ENCODE measurements at places on chromosomes 11 and 22. TPM values are rescaled to one million over a fixed set of nuclear protein-coding genes. Genes with fewer than 3 reads are reported as not detected.

GAL3ST3 gene
- total RNA-seq: not detected

BIK gene
- total RNA-seq: 0.25 TPM

TRIOBP gene
- 15.7 TPM for total RNA-seq

NECTIN1 gene
- total RNA-seq: 6.5 TPM

NAT10 gene
- 12.9 TPM for total RNA-seq

FGF19 gene
- 0.15 TPM for total RNA-seq

OPCML gene
- 0.05 TPM for total RNA-seq

ACAT1 gene
- 373 TPM for total RNA-seq

DBX1 gene
- not detected for total RNA-seq

ROBO3 gene
- total RNA-seq: 1.5 TPM

- DNase-seq: no peak
These were observed 282.3 kb downstream of the TTC28 start for GRCh38 chr22:28397306-28397705.

GRCh38 chr11:125289419-125290098, 125.0 kb downstream of the PKNOX2 start:
- DNase-seq: peak; percentile 73

- no peak for DNase-seq
These were observed 7.2 kb downstream of the ARSA start for GRCh38 chr22:50620593-50621355.

DNA sequence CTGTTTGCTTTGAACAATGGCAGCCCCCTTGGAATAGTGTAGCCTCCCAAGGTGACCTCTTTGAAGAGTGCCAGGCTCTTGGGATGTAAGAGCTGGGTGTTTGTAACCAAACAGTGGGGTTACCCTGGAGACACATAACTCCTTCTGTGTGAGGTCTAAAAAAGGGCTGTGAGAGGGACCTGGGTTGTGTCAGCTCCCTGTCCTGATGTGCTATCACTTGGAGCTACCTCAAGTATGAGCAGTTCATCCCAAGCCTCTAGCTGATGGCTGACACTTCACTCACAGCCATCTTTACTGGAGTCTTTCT, 40.2 kb downstream of the TSPAN18 start:
- peak; percentile 22 for DNase-seq

- DNase-seq: no peak
These were observed 26.7 kb downstream of the NNMT start for GRCh38 chr11:114322934-114323333.

GRCh38 chr11:8375932-8376331, 112.3 kb upstream of the LMO1 start:
- no peak for DNase-seq

DNA sequence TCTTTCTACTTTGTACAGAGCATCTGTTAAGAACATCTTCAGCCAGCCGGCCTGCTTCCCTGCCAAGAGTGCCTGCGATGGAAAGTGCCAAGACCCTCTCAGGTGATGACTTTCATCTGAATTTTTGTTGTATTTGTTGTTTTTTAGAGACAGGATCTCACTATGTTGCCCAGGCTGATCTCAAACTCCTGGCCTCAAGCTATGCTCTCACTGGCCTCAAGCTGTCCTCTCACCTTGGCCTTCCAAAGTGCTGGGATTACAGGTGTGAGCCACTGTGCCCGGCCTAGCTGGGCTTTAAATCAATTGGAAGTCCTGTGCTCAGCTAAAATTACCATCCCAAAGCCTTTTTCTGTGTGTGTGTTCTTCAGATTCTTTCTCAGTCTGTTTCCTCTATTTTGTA, 64.2 kb upstream of the ADORA2A start:
- DNase-seq: no peak

DNA sequence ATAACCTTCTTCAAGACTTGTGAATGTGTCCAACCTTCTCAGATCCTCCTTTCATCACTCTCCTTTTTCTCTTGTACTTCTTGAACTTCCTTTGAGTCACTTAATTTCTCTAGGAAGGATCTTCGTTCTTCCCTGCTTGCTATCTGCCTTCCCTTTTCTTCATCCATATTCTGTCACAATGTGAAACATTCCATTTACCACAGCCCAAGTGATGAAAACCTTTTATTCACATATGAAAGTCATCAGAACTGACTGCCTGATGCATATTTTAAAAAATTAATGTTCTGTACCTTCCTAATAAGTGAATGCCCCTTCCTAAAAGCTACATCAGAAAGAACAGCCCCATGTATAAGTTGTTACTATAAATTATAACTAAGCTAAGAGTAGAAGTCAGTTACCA, 520.4 kb upstream of the LUZP2 start:
- DNase-seq: no peak

GRCh38 chr22:40405178-40406062, 35.0 kb downstream of the SGSM3 start:
- no peak for DNase-seq

DNA sequence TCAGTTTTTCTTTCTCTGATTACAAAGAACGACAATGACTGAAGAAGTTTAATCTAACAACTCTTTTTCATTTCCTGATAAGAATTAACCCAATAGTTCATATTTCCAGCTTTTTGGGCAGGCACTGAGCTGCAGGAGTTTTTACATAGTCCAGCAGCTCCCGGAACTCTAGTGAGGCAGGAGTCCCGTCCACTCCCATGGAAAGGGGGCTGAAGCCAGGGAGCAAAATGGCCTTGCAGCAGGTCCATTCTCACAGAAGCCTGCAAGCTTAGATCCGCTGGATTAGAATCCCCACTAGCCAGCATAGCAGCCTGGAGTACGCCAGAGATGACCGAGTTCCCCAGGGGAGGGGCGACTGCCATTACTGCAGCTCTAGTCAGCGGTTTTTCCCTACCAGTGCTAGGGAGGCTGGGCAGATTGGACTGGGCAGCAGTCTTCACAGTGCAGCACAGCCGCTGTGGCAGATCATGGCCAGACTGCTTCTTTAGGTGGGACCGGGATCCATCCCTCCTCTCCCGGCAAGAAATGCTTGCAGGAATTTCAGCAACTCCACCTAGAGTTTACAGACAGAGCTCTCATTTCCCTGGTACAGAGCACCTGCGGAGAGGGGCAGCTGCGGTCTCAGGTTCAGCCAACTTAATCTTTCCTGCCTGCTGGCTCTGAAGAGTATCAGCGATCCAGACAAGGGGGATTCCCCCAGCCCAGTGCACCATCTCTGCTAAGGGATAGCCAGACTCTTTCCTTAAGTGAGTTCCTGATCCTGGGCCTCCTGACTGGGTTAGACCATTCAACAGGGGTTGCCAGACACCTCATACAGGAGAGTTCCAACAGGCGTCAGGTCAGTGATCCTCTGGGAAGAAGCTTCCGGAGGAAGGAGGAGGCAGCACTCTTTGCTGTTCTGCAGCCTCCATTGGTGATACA, 742 bp upstream of the CASP4 start:
- DNase-seq: peak; percentile 52

- no peak for DNase-seq
These were observed 1.3 kb downstream of the PAFAH1B2 start for GRCh38 chr11:117145393-117145761.

GRCh38 chr11:129023968-129024676, 81.5 kb upstream of the TP53AIP1 start:
- DNase-seq: no peak

DNA sequence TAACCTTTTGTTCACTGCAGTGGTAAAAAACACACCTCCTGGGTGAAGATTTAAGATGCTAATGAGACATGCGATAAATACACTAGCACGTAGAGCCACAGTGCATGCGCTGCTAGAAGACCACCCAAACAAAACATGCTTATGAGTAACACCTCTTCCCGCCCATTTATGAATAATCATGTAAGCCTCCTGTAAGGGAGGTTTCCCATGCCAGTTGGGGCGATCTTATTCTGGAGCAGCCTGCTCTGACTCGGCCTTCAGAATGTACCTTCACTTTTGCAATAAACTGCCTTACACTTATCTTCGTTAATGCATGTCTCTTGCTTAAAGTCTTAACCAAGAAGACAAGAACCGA, 18.1 kb upstream of the SCARF2 start:
- no peak for DNase-seq

DNA sequence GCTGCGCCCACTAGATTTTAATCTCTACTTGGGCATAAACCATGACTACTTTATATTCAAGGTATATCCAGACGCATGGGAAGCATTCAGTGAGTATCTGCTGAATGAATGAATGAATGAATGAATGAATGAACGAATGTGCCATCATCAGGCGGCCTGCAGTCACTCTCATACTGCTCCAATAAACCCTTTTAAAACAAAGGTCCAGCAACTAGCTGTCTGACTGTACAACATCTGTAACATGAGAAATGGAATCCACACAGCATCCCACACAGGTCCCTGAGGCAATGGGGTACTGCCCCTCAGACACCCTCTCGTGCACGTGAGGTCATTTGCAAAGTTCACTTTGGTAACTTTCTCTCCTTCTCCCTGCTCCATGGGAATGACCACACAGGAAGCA, 147.5 kb downstream of the LARGE1 start:
- no peak for DNase-seq

DNA sequence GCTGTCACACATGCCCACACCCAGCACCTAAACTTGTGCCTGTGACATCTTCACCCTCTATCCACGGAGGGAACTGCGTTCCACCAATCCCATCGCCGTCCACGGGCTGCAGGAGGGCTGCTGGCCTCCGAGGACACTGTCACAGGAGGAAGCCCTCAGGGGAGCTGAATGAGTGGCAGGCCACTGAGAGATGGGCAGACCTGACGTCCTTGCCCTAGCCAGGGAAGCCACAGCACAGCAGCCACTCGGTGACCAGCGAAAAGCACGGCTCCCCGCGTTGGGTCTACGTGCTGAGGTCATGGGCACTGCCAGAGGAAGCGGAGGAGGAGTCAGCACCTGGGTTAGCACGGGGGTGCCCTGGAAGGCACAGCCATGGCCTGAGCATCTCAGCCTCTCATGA, 50.5 kb downstream of the IGSF9B start:
- no peak for DNase-seq

- DNase-seq: no peak
These were observed 15.6 kb upstream of the SYT13 start for GRCh38 chr11:45301537-45302246.

GRCh38 chr11:85712953-85713352, 27.0 kb upstream of the CCDC89 start:
- no peak for DNase-seq

DNA sequence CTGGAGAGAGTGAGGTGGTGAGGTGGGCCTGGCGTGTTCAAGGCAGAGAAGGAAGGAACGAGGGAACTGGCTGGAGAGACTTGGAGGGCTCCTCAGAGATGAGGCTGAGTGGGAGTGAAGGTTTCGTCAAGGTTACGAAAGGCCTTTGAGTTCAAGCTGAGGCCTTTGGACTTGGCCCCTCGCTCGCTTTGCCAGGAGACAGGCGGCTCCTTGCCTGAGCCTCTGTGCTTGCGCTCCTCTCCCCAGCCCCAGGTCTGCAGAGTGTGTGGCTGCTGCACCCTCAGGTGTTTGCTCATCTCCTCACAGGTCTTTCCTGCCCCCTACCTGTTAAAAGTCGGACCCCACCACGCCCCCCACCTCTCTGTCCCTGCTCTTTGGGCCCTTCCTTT, 91.6 kb downstream of the ATXN10 start:
- no peak for DNase-seq

GRCh38 chr22:39292561-39293074, 26.8 kb downstream of the RPL3 start:
- DNase-seq: peak; percentile 93

DNA sequence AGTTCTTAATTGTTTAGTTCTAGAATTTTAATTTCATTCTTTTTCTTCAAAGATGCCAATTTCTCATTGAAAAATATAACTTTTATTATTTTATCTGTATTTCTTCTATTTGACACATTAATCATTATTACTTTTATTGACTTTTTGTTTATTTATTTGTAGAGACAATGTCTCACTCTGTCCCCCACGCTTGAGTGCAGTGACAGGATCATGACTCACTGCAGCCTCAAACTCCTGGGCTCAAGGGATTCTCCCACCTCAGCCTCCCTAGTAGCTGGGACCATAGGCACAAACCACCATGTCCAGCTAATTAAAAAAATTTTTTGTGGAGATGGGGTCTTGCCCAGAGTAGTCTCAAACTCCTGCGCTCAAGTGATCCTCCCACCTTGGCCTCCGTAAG, 30.3 kb upstream of the FBLN1 start:
- no peak for DNase-seq

DNA sequence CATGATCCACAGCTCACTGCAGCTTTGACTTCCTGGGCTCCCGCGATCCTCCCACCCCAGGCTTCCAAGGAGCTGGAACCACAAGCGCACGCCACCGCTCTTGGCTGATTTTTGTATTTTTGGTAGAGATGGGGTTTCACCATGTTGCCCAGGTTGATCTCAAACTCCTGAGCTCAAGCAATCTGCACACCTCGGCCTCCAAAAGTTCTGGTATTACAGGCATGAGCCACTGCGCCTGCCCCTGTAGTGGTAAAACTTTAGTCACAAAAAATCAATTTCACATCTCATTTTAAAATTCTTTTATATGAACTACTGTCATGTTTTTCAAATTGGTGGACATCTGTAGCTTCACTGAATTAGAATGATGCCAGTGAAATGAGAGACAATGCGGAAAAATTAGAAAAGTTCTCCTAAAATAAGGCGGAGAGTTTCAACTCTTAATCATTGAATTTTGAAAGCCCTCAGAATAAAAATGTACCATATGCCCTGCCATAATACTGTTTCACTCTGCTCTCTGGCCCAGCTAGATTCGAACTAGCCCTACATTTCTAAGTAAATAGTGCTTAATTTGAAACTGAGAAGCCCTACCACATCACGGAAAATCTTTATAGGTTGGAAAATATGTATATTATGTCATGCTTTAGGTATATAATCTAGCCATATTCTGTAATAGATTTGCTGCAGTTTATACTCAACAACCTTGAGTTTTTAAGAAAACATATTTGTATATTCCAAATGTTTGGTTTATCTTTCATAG, 78.7 kb downstream of the HORMAD2 start:
- DNase-seq: no peak

DNA sequence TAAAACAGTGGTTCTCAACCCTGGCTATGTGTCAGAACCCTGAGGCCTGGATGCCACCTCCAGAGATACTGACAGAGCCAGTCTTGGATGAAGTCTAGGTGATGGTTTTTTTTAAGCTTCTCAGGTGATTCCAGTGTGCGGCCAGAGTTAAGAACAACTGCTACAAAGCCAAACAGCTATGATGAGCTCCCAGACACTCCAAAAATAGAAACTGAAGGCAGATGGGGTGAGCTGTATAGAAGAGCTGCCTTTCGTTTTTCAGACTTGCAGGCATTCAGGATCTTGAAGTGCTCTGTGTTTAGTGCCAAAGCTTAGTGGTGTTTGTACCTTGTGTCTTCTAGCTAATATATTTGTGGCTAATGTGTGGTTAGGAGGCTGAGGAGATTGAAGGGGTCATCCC, 14.2 kb downstream of the SCUBE2 start:
- no peak for DNase-seq

- no peak for DNase-seq
These were observed 27.4 kb downstream of the RRAS2 start for GRCh38 chr11:14331476-14332136.

DNA sequence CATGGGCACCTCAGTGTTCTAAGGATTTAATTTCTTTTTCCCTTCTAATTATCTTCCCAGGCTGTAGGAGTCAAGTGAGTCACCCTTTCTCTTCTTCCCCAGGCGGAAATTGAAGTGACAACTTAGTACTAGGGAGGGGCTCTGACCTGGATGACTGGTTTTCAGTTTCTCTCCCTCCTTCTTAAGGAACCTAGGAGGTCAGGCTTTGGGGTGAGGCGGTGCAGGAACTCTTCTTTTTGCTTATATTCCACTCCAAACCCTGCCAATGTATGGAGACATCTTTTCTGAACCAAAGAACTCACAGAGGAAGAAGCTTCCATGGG, 12.6 kb downstream of the ZDHHC5 start:
- no peak for DNase-seq
